ENCODE measurements at places on chromosomes 7 and 10. TPM values are rescaled to one million over a fixed set of nuclear protein-coding genes. Genes with fewer than 3 reads are reported as not detected.

PCBD1 gene
- total RNA-seq, result 122 TPM

MACROH2A2 gene
- total RNA-seq, result 28.0 TPM

DENND10 gene
- total RNA-seq, result 71.1 TPM

RALA gene
- 14.3 TPM for total RNA-seq

MLXIPL gene
- total RNA-seq, result 1.6 TPM

CYP2C18 gene
- total RNA-seq, result not detected

SPDYE8 gene
- total RNA-seq, result 0.52 TPM

POT1 gene
- total RNA-seq, result 71.5 TPM

CFAP46 gene
- 2.1 TPM for total RNA-seq

SPACDR gene
- total RNA-seq, result 0.43 TPM

NPTX2 gene
- total RNA-seq, result 2.0 TPM

ADRA2A gene
- not detected for total RNA-seq

SHH gene
- 7.9 TPM for total RNA-seq

UNCX gene
- total RNA-seq, result not detected

PTPN20 gene
- 21.1 TPM for total RNA-seq

BICC1 gene
- 0.49 TPM for total RNA-seq

Data from NCI-H460 (cell line).